ENCODE measurements at places on chromosomes 11 and 22.

DNA sequence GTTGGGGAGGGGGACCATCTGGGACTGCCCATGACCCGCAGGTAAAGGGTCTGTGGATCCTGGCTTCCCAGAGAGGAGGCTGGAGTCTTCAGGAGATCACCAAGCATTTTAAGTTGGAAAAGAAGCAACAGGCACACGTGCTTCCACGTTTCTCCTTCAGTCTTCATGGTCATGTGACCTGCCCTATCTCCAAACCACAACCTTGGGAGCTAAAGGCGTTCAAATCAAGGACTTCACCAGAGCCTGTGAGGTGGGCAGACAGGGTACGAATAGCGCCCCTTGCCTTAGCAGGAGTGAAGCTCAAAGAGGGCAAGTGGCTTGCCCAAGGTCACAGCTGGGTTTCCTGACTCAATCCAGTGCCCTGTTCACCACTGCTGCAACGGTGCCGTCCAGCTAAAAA, 6.7 kb downstream of the TMEM184B start:
- no peak for DNase-seq

- no peak for DNase-seq
These were observed 6.3 kb upstream of the IL2RB start for GRCh38 chr22:37155971-37156370.

GRCh38 chr11:8221917-8222495, 41.7 kb downstream of the LMO1 start:
- no peak for DNase-seq

DNA sequence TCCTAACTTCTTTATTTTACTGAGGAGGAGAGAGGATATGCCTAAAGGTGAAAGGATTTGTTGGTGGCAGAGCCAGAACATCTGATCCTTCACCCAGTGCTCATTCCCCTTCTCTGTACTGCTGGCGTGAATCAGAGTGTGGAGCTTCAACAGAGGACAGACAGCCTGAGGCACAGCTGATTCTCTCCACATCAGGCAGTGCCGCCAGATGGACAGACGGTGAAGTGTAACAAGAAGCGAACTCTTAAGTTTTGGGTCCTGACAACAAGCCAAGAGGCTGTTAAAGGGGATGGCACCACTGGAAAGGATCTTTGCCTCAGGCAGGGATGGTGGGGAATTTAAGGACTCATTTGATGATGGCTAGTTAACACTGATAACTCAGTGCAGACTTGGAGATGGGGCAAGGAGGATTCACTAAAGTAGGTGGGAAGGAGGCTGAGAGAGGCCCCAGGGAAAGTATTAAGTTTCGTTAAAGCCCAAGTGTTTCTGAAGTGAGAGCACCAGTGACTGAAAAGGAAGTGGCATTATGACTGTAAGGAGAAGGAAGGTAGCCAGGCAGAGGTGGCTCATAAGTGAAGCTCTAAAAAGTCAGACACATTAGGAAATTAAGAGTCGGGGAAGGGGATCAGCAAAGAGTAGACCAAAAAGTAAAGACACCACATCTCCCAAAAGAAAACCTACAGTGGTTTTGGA, 81.3 kb downstream of the CLPB start:
- DNase-seq = peak; percentile 34

DNA sequence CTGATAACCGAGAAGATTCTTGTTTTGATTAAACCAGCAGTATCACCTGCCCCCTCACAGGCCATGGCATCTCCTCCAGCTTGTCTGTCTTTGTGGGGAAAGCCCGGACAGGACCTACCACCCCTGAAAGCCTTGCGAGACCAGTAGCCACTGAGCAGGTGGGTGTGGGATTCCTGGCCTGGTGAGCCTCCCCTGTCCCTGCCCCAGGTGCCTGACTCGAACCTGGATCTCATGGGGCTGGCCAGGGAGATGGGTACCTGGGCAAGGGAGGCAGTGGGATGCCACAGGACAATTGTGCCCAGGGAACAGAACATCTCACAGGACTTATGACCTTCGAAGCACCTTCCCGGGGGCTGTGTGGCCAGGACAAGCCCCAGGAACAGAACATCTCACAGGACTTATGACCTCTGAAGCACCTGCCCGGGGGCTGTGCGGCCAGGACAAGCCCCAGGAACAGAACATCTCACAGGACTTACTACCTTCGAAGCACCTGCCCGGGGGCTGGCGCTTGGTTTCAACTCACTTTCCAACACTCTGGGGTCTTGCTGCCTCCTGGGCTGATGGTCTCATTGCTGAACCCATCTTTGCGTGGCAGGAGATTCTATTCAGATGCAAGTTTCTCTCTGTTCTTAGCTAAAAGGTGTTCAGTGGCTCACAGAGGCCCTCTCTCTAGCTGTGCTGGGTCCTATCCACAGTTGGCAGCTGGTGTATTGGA, 854.5 kb downstream of the BRD1 start:
- no peak for DNase-seq

GRCh38 chr11:12084256-12084655, 26.1 kb upstream of the MICAL2 start:
- no peak for DNase-seq

DNA sequence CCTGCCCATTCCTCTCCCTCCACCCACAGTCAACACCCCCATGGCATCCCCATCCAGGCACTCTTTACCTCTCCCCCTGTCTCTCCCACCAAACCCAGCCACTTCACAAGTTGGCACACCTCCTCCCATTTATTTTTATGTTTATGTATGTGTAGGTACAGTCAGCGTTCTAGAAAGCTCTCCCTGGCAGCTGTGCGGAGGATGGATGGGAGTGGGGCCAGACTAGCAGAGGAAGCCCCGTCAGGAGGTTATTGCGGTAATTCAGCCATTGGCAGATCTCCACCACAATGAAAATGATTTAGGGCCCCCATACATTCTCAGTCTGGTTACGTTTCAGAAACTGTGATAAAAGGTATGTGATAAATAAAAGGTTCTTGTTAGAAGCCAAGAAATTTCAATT, 51.3 kb downstream of the BTG4 start:
- no peak for DNase-seq

All from stimulated activated CD4-positive, alpha-beta T cell treated with anti-CD3 and anti-CD28 coated beads, Interleukin-15, amount 100 ng/mL, for 24 hours (primary cell).